LNCaP clone FGC (cell line): ENCODE measurements at places on chromosomes 5 and 9.

- peak; percentile 19 for DNase-seq
These were observed 43.8 kb downstream of the NDFIP1 start for GRCh38 chr5:142152384-142152732.

DNA sequence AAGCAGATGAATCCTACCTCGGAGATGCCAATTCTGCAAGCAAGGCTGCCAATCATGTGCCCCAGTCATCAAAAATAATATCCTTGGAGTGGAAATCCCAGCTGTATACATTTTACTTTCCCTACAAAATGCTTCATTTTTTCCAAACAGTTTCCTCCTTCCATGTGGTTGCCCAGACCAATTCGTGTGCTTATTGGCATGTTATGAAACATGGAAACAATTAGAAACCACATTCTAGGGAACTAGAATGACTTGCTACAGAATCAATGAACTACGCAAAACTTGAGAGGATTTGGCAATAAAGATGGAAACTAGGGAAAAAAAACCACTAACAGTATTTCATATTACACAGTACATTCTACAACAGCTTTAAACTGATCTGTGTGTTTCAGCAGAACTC lies 584.5 kb upstream of the DMAC1 start:
- DNase-seq, result no peak

DNA sequence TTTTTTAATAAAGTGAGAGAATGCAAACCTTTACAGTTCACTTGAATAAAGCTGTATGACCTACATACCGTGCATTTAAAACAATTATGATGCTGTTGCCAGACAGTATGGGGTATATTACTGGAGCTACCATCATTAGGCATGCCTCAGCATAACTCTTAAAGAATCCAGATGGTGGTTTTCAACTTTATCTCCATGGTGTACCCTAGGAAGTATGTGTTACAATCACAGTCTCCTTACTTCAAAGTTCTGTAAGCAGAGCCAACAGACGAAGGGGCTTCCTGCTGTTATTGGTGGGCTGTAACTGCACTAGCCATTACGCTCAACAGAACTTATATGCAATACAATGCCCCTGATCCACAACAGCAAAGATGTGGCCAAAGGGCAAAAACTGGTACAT lies 803.3 kb downstream of the DTWD2 start:
- DNase-seq, result no peak

DNA sequence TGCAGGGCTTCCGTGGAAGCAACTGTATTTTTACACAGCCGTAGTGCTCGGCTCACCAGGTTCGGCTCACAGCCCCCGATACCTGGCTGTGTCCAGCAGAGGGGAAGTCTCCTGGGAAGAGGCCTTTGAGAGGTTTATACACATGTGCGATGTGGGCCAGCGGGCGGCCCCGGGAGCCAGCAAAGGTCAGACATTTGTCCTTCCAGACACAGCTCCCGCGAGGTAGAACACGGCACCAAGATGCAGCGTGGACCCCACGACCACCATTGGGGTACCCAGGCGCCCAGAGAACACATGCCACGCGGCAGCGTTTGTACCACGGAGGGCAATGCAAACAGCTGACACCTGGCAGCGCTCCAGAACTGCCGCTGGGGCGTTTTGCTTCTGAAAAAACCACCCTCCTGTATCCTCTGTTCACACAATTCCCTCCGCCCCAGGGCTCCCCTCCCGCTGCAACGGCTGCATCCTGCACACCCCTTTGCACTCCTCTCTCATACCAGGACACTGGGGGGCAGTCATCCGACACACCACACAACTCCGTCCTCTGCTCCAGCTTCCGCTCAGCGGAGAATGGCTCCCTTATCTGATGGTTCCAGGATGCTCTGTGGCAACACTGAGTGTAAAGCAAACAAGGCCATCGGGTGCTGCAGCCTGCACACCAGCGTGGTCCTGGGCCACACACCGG lies 235.3 kb downstream of the SYK start:
- DNase-seq, result peak; percentile 61

DNA sequence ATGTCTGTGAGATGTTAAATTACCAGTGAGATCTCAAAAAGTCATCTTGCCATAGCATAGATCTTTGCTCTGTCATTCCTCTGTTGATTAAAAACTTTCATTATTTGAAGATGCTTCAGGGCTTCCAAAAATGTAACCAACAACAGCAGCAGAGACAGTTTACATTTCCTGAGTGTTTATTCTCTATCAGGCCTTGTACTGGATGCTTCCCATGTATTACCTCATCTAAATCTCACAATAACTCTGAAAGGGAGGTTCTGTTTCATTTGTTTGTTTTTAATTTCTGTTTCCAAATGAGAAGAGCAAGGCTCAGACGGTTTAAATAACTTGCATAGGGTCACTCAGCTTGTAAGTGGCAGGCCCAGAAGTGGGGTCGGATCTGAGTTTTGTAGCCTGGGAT lies 45.2 kb downstream of the MRRF start:
- DNase-seq, result no peak

DNA sequence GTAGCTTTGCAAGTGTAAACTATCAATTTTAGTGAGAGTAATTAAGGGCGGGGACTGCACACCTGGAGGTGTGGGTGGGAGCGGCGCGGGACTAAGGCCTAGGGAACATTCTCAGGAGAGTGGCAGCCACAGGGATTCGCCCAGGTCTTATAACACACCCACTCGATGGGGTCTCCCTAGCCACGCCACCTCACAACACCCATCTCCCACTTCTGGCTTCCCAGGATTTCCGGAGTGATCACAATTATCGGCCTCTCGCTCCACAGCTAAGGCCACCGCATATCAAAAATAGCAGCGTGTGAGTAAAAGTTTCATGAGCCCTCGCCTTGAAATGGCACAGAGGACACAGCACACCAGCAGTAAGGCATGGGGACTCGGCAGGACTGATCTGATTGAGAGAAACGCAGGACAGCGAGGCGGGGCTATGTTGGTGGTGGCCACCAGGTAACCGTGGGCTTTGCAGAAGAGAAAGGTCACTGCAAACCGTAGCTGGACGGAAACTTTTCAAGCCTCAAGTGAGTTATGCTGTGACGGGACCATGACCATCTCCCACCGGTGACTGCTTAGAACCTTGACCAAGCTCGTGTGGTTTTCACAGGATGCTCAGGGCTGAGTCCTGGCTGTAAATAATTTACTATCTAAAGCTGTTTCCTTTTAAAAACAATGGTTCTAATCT lies 1.1 kb upstream of the LPAR1 start:
- DNase-seq, result no peak

- no peak for DNase-seq
These were observed 136.9 kb downstream of the SEMA5A start for GRCh38 chr5:9408964-9409363.

DNA sequence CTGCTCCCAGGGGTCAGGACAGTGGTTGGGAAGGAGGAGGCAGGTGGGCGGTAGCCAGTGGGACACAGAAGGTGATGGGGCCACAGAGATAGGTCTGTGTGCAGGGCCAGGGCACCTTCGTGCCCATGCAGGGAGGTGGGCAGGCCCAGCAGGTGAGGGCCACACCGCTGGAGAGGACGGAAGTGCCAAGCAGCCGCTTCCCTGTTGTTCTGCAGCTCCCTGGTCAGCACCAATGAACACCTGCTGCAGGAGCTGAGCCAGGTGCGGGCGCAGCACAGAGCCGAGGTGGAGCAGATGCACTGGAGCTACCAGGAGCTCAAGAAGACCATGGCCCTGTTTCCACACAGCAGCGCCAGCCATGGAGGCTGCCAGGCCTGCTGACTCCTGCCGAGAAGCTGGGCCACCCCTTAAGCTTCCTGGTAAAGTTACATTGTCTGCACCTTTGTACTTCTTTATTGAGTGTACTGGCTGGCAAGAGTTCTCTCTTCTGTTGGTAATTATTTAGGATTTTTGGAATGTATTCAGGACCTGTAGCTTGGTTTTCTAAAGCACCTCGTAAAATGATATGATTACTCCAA lies 40.3 kb downstream of the TPPP start:
- peak; percentile 50 for DNase-seq

DNA sequence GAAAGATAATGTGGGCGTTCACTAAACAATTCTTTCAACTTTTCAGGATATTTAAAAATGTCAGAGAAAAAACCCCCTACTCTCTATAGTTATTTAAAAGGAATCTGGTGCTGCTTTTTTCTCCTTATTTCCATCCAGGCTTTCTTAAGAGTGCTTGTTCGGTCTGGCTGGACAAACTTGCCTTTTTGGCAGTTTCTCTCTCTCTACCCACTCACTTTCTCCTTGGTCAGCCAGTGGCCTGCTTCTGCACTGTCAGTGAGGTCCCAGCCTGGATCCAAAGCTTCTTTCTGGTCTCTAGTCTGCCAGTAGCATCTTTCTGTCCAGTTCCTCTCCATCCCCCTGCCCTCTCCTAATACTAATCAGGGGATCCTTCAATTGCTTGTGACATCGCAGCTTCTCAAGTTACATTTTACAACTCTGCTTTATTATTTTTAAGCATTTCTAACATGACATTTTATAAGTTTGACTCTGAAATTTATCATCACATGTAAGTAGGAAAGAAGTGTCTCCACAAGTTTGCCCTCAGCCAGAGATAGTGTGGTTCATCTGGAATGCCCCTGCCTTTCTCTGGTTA lies 50.4 kb downstream of the PIK3R1 start:
- DNase-seq, result no peak

DNA sequence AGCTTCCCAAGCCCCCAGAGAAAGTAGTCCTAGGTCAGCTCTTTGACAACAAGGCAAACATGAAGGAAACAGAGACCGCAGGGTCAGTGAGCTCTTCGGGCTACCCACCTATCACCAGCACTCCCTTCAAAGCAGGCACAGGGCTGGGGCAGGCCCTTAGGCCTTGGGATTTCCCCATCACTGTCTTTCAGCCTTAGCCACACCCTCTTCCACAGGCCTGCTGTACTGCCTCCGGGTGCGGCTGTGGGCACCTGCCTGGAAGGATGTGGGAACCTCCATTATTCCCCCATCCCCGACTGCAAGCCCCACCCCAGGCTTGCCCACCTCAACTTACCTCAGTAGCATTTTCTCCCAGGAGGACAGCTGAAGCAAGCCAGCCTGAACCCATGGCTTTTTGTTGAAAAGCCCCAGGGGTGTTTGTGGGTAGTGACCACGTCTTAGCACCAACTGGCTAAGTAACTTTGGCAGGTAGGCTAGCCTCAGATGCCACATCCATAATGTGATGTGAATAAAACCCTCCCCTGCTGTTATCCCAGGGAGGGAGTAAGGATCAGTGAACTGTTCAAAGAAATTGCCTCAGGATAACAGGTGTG lies 100.2 kb downstream of the PIK3R1 start:
- no peak for DNase-seq

DNA sequence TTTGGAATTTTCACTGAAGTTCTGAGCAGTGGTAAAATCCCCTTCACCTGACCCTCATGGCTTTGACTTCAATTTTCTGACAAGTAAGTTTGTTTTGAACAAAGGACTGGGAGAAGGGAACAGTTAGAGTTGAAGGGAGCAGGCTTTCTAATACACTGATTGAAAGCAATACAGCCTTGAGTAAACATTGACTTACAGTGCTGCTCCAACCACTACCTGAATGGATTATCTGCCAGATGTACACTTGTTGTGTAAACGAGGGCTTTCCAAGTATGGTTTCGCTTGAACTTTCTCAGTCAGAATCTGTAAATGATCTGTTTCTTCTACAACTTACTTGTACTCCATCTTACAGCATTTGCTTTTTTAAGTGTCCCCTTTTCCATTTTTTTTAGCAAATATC lies 1414.9 kb upstream of the NUDT12 start:
- DNase-seq, result peak; percentile 15
